ENCODE measurements at places on chromosomes 13 and 19.
A peak's percentile ranks its signal among the peaks of the same experiment; 100 is the strongest.

DNA sequence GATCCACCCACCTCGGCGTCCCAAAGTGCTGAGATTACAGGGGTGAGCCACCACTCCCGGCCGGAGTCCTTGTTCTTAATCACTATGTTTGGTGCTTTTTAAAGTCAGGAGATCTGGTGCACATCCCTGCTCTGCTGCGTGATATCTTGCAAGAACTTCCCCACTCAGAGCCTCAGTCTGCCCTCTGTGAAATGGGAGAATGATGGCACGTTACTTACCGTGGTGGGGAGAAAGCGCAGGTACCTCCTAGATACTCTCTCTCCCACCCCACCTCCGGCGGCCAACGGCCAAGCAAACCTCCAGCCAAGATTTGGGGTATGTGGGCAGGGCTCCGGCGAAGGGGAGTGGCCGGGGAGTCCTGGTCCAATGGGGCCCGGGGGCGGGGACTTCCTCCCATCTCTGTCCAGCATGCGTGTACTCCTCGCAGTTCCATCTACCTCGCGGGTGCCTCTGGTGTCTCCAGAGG is at the start of gene RYR1:
RYR1 (plus strand) TSS at position 424 of the 466 bp plus-strand sequence. CDS start 139 bp downstream, outside the sequence.
- no peak for DNase-seq

- DNase-seq = no peak
Measured at GRCh38 chr19:50500060-50500752, 10.8 kb downstream of the JOSD2 start.

DNA sequence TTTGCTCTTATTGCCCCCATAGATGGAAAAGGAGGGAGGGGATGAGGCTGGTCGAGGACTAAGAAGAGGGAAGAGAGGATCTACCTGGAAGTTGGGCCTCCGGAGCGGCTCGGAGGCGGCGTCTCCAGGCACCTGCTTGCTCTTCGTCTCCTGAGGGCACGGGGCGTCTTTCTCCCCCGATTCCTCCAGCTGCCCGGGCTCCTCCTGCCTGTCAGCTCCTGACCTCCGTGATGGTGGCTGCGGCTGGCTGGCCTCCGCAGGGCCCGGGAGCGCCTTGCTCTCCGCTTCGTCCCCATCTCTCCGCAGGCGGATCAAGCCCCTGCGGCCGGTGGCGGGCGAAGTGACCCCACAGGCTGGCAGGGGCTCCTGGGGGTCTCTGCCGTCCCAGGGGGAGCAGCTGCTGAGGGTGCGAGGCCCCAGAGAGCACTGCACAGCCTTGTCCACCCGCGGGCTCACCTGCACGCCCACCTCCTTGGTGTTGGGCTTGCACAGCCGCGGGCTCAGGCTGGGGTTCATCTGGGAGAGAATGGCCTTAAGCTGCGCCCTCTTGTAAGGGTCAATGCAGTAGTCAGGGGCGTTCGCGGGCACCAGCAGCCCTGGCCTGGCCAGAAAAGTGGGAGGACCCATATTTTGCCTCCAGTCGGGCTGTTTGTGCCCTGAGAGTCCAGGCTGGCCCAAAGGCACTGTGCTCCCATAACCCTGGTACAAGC is 3.8 kb downstream of the ZAR1L start:
- DNase-seq = no peak

- peak; percentile 73 for DNase-seq
Measured at GRCh38 chr13:114077099-114077932, 55.1 kb downstream of the RASA3 start.

- no peak for DNase-seq
Measured at GRCh38 chr19:48660852-48661710, 11.7 kb downstream of the NTN5 start.

DNA sequence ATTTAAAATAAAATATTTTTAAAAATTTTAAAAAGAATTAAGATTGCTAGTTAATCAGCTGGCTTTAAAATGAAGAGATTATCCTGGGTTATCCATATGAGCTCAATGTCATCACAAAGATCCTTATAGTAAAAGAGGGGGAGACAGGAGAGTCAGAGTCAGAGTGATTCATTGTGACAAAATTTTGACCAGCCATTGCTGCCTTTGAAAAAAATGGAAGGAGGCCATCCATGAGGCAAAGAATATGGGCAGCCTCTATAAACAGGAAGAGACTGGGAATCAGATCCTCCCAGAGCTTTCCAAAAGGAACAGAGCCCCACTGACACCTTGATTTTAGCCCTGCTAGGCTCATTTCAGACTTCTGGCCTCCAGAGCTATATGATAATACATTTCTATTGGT is 9.3 kb upstream of the RUBCNL start:
- DNase-seq = no peak

DNA sequence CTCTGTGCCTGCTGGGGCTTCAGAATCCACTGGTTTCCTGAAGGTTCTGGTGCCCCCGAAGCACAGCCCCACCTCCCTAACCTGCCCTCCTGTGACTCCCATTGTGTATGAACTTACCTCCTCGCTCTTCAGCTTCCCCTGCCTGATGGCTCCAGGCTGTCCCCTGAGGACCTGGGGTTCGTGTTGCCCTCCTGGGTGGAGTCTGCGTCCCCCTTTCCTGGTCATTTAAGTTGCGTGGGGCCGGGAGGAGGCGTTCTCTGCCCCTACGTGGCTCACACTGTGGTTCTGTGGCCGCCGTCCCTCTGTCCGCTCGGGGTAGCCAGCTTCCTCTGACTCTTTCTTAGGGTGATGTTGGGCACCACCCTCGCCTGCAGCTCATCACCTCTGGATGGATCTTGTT is 13.9 kb downstream of the TFDP1 start:
- peak; percentile 69 for DNase-seq

GRCh38 chr19:2046046-2046907 is 4.8 kb downstream of the MKNK2 start:
- no peak for DNase-seq

GRCh38 chr19:18875726-18876125 is 20.2 kb downstream of the CERS1 start:
- DNase-seq = no peak

DNA sequence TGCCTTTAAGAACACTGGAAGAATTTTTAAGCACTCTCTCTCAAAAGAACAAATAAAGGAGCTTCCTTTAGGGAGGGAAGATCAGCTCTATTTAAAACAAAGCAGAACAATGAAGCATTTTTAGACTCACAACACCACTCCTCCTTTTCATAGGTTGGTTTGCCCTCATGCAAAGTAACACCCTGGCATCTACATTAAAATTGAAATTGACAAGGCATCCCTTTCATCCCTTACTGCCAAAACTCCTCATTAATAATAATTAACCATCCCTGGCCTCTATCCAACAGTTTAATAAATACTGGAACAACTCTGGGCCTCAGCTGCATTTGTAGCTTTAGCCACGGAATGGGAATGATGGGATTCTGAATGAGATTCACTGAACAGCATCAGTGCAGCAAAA is 929.1 kb downstream of the PCDH9 start:
- DNase-seq = no peak

GRCh38 chr13:20057963-20058362 is 99.4 kb downstream of the ZMYM2 start:
- DNase-seq = no peak

DNA sequence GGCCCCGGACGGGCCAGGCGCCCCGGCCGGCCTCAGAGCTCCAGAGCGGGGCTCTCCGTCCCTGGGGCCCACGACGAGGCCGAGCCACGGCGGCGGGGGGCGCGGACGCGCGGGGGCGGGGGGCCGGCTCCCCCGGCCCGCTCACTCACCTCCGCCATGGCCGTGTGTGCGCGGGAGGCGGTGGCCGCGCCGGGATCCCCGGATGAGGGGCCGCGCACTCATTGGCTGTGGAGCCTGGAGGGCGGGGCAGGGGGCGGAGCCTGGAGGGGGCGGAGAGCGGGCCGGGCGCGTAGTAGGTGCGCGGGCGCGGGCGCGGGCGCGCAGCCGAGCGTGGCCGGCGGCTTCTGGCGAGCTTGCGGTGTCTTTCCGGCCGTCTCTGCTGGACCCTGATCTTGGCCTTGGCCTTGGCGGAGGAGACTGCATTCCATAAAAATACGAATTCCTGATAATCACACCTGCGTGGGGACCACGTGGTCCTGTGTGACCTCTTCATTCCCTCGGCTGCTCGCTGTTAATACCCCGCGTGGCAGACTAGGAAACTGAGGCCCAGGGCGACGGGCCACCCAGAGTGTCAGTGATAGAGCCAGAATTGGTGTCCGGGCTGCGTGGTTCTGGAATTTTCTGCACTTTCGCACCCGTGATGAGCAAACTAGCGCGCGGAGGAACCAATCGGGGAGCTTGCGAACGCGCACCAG is at the start of gene MIER2:
MIER2 (minus strand) TSS at position 172 of the 695 bp plus-strand sequence; CDS start at position 158, 14 bp downstream.
- DNase-seq = peak; percentile 87

- no peak for DNase-seq
Measured at GRCh38 chr13:79533781-79534400, 52.9 kb downstream of the NDFIP2 start.

- DNase-seq = no peak
Measured at GRCh38 chr19:2434721-2435265, 7.4 kb upstream of the TIMM13 start.

DNA sequence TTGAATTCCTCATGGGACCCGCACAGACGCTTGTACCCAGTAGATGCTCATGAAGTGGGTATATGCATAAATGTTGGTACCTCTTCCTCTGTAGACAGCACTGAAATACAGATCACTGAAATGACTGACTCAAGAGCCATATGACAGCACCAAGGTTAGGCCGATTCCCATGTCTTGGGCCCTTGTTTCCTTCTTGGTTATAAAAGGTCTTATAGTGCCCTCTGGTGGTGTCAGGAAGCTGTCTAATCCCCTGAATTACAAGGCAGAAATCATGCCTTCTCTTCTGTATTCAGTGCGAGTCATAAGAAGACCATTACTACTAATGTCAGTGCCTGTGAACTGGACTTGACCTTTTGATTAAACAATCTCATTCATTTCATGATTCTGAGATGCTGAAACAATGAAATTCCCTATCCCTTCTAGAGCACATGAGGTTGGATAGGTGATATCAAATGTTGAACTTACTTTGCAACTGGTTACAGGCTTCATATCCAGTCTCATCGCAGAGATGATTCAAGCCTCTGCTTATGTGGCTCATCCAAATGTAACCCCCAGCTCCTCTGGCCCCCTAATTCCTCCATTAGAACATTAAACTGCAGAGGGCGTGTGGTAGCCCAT is 59.7 kb downstream of the SPATA13 start:
- DNase-seq = no peak

GRCh38 chr19:41298348-41298964 is 11.5 kb upstream of the CCDC97 start:
- peak; percentile 84 for DNase-seq

DNA sequence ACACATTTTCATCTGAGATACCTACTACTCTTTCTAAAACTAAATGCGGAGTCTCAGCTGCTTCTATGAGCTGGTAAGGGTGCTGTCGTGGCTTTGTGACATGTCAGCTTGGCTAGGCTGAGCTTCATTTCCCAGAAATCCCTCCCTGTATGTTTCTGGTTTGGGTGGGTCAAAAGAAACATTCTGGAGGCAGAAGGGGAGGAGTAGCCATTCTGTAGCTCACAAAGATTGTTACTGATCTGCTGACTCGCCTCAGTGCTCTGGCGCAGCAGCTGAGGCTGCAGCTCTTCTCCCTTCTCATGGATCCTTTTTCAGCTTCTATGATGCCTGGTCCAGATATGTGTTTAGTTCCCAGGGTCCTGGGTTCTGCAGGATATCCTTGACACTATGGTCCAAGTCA is 114.7 kb downstream of the RAP2A start:
- no peak for DNase-seq

GRCh38 chr13:111232191-111232590 is 88.3 kb upstream of the TEX29 start:
- no peak for DNase-seq

DNA sequence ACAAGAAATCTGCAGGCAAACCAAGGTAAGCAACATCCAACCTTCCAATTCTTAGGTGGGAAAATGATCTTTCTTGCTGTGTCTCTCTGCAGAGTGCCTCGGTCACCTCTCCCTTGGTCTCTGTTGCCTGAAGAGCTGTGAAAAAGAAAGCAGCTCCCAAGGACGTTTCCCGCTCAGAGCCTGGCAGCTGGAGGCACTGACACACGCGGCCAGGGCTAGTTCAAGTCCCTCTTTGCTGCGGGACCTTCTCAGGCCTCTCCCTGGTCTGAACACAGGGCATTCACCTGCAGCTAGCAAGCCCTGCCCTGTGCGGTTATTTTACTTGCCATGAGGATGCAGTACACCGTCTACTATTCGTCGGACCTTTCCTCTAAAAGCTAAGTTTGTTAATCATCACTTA is 3.8 kb downstream of the MED26 start:
- DNase-seq = no peak

GRCh38 chr13:52345048-52345447 is 60.9 kb downstream of the THSD1 start:
- DNase-seq = no peak

DNA sequence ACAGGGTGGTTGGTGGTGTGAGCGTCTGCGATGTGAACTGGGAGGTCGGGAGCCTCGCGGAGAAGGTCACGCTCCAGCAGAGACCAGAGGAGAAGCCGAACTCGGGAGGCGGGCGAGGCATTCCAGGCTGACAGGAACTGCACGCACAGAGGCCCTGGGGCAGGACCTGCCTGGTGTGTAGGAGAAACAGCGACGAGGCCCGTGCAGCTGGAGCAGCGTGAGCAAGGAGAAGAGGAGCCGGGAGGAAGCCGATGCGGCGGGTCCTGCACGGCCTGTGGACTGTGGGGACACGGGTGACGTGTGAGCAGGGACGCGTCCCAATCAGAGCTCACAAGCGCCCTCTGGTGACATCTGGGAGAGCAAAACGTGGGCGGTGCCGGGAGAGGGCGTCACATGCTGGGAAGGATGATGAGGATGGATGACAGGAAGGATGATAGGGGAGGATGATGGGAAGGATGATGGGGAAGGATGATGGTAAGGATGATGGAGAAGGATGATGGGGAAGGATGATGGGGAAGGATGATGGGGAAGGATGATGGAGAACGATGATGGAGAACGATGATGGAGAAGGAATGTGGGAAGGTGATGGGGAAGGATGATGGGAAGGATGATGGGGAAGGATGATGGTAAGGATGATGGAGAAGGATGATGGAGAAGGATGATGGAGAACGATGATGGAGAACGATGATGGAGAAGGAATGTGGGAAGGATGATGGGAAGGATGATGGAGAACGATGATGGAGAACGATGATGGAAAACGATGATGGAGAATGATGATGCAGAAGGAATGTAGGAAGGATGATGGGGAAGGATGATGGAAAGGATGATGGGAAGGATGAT is 16.1 kb upstream of the MADCAM1 start:
- no peak for DNase-seq

DNA sequence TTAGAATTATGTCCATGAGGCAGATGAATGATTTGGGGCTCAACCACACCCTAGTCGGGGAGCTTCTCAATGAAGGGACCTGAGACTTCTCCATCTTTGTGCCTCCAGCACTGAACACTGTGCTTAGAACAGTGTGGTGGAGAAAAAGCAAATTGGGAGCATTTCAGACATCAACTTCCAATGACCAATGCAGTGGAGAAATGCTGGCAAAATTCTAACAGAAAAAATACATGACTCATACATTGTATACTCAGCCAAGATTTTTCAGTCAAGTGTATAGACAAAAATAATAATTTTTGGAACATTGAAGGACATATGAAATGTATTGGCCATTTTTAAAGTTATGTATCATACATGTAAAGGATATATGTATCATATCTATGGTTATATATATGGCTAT is 134.7 kb downstream of the FGF14 start:
- DNase-seq = no peak

GRCh38 chr13:95343944-95344343 is 42.7 kb upstream of the ABCC4 start:
- no peak for DNase-seq
